ENCODE measurements at places on chromosomes 2 and 18.
A peak's percentile ranks its signal among the peaks of the same experiment; 100 is the strongest.

DNA sequence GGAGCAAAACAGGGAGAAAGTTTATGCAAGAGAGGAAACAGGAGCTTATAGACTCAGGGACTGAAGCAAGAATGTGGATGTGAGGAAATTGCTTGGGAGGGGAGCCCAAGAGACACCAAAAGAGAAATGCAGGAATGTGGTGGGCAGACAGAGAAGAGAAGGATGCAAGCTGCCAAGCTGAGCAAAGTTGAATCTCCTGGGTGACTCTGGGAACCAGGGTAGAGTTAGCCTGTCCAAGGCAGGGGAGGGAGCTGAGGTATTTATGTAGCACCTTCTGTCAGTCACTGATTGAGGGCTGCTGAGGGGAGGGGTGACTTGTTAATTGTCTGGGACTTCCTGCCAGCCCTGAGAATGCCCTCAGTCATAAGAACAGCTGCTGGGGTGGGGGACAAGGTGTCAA is 464.3 kb downstream of the NBAS start:
- no peak for DNase-seq

DNA sequence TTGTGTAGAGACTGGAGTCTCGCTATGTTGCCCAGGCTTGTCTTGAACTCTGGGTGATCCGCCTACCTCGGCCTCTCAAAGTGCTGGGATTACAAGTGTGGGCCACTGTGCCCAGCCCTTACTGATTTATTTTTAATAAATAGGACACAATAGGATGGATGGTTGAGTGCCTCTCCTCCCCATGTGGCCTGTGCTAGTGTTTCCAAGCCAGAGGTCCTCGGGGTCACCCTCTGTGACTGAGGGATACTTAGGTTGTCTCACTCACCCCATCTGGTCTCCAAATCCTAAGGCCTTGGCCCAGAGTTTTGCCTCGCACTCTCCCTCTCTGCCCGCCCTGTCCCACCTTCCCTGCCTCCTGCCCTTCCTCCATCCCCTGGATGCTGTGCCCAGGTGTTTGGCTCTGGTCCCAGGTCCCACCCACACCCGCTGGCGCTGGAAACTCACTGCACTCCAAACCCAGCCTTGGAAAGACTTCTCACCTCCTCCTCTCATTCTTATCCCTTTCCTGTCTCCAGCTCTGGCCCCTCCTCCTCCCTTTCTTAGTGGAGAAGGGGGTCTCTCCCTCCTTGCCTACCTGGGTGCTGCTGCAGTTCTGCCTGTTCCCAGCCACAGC is 4.7 kb upstream of the ECEL1 start:
- no peak for DNase-seq

DNA sequence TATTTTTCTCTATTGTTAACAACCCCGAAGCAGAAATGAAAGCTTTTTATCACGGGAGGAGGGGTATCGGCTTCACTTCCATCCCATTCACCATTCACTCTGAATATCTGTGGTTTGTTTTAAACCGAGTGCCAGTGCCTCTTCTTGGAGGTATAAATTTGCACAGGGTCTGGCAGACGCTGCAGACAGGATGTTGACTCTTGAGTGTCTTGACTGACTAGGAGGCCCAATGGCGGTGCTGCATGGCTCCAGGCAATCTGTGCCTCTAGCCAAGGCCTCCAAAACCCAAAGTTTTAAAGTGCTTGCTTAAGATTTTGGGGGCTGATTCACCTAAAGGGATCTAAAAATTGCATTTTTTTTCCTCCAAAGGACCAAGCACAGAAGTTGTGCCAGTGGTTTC is 183.8 kb downstream of the LTBP1 start:
- DNase-seq, result no peak

DNA sequence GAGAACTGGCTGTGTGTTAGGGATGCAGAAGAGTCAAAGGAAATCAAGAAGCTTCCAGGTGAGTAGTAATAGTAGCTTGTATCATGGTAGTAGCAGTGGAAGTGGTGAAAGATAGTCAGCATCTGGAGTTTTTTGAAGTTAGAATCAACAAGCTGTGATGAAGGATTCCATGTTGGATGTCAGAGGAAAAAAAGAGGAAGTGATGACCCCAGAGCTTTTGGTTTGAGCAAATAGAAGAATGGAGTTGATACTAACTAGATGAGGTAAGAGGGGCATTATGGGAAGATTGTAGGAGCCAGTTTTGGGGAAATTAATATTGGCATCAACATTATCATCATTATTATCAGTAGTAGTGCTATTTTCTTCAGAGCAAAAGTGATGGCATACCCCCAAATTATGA is 542.2 kb downstream of the XIRP2 start:
- DNase-seq, result no peak

DNA sequence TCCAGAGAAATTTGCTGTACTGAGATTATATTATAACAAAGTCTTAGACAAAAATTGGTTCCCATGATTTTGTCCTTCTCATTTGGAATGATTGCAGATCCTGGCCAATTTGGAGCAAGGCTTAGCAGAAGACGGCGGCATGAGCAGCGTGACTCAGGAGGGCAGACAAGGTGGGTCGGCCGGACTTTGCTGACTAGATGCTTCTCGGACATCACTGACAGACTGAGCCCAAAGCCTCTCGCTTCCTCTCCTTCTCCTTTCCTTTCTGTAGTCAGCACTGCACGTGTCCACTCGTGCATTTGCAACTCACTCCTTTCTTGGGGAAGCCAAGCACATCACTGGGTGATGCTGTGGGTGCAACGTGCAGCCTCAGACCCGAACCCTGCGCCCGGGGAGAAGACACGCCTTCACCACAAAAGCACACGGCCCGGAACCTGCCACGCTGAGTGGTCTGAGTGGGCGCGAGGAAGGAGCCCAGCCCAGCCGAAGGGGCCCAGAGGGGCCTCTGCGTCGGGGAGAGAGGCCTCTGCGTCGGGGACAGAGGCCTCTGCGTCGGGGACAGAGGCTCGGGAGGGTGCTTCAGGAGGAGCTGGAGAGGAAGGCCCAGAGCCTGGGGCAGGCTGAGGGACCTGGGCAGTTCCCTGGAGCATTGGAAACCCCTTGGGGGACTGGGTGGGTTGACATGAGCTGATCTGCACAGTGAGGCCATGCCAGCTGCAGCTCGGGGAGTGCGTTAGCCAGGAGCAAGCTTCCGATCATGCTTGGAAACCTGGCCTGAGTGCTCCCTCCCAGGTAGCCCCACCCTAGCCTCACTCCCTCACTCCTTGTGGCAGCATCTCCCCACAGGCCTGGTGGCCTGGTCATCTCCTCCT is 61.6 kb downstream of the ADI1 start:
- no peak for DNase-seq

- DNase-seq, result no peak
Observed at GRCh38 chr2:121211689-121212151, 73.3 kb downstream of the TFCP2L1 start.

GRCh38 chr2:208984376-208985090 is 439.3 kb upstream of the MAP2 start:
- no peak for DNase-seq

DNA sequence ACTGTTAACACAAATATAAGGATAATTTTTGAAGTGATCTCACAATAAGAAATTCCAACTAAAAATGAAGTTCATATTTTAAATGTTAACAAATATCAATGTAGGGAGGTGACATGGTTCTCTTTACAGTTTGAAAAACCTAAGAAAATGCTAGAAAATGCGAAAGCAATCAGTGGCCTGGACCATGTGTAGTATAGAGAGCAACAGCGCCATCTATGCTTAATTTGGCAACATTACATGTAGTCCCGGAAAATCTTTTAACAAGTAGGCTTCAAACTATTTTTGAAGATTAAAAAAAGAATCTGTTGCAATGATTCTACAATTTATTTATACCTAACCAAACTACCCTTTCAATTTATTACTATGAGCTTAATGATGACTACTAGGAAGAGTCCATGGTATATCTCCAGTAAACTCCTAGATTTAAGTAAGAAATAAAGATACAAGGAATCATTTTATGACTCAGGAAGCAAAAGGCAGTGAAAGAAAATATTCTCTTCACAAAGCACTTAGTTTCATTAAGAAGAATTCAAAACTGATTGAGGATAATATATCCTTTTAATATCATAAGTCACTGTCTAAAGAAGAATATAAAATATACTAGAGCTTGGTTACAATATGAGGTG is 33.3 kb downstream of the NDUFA10 start:
- peak; percentile 48 for DNase-seq

DNA sequence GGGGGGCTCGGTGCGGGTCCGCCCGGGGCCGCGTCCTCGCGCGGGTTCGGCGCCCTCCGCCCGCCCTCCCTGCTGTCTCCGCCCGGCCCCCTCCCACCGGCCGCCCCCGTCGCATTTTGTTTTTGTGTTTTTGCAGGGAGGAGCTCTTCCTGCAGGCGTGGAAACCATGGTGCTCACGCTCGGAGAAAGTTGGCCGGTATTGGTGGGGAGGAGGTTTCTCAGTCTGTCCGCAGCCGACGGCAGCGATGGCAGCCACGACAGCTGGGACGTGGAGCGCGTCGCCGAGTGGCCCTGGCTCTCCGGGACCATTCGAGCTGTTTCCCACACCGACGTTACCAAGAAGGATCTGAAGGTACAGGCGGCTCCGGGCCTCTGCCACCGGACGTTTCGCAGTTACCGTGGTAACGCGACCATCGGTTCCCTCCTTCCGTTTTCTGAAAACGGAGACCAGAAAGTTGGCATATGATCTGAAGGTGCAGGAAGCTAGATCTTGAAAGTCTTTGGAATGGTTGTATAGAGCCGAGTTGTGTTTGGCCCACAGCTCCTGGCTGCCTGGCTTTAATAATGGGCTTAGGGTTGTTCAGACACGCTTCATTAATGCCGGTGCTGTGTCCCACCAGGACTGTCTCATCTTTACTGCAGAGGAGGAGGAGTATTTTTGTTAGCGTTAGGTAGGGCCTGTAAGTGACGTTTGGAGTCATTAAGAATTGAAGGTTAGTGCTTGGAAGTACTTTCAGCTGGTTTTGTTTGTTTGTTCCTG is 891 bp downstream of the KDM3A start:
- DNase-seq, result peak; percentile 57

GRCh38 chr2:2867397-2867979 is 510.1 kb downstream of the EIPR1 start:
- no peak for DNase-seq

DNA sequence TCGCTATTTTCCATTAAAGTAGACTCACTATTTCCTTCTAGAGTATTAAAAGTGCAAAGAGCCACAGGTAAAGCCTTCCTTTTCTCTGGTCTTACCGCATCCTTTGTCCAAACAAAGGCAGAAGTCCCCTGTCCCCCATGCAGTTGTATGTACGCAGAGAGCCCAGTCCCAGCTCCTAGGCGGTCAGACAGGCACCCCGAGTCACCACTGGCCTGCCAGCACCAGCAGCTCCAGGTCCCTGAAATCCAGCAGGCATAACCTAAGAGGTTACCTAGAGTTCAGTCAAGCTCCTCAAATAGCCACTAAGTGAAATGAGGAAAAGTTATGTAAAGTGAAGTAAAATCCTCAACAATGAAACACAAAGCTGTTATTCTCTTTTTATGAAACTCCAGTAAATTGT is 60.4 kb upstream of the TWIST2 start:
- DNase-seq, result no peak

DNA sequence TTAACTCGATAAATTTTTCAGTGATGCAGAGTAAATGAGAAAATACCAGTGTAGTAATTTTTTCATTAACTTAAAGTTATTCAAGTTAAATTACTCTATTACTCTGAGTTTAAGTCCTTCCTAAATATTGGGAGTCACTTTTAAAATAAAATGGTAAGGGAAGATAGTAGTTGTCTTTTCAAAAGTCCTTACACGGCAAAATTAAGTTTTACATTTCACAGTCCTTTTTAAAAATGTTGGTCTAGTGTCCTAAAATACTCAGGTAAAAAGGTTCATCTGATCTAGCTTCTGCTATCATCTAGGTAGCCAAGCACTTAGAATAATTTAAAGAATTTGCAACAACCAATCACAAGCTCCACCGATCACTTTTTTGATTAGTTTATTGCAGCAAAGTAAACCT is 146.9 kb downstream of the MEMO1 start:
- no peak for DNase-seq

GRCh38 chr2:73893764-73894474 is 1.1 kb downstream of the ACTG2 start:
- no peak for DNase-seq

GRCh38 chr2:106272216-106272807 is 78.2 kb upstream of the UXS1 start:
- peak; percentile 18 for DNase-seq

DNA sequence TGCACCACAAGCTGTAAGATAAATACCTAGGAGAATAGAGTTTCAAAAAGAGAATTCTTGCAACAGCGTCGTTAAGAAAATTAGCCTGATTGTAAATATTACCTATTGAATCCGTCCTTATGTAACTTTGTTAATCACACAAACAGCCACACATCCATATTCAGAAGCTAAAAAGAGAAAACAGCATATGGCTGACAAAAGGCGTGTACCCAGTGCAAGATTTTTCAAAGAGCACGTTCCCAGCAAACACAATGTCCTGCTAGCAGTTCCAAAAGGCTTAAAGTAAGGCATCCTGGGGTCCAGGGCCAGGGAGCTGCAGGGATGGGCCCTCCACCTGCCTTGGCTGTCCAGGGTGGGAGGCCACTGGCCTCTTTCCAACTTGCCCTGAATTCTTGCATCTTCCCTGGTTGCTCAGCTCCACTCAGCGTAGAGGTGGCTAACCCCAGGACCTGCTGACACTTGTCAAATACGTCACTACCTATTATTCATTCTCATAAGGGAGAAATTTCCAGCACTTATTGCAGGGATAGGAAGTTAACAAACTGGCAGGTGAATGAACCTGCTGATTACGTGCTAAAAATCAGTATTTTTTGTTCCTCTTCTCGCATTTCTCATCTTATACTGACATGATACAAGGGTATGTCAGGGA is 102.1 kb upstream of the NEDD4L start:
- DNase-seq, result no peak

DNA sequence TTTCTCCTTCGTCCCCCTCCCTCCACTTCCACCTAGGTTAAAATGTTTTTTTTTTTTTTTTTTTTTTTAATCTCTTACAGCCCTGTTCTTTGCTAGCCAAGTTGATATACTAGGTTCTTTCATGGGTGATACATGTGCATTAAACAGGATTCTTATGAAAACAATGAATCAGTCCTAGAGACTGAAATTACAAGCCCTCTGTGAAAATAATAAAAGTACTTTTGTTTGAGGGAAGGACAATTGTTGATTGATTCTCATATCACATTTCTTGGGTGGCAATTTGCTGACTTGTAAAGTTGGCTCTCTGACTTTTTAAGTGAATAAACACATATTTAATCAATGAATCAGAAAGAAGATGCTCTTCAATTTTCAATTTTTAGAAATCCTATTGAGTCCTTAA is 639.9 kb downstream of the LRP1B start:
- no peak for DNase-seq

DNA sequence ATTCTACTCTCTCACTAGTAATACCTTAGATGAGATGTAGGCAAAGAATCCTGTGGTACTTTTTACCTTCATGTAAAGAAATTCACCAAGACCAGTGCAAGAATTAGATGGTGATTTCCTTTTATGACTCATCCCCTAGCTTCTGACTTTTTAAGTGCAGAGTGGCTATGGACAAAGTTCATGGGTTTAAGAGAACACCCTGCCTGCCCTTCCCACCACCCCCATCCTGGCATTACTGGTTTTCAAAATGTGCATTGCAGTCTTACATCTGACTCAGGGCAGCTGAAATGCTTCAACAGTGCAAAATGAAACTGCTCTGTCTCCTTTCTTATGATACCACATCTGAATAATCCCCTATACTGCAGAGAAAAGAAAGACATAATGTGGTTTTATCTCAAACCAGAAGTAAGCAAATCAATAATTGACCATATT is 22.6 kb downstream of the MAIP1 start:
- peak; percentile 85 for DNase-seq
